Umbilical cord (tissue), 2 donors: ENCODE measurements at places on chromosomes 2 and 18. TPM values are rescaled to one million over a fixed set of nuclear protein-coding genes. Genes with fewer than 3 reads are reported as not detected.

The ONECUT2 gene
- total RNA-seq = 2.6 TPM

- no peak for DNase-seq
These were observed 278.1 kb downstream of the ZEB2 start for GRCh38 chr2:144241801-144242200.

- peak; percentile 59 for DNase-seq
These were observed 75.2 kb downstream of the SOWAHC start for GRCh38 chr2:109689182-109689930.

The EMX1 gene
- 3.6 TPM for total RNA-seq

DNA sequence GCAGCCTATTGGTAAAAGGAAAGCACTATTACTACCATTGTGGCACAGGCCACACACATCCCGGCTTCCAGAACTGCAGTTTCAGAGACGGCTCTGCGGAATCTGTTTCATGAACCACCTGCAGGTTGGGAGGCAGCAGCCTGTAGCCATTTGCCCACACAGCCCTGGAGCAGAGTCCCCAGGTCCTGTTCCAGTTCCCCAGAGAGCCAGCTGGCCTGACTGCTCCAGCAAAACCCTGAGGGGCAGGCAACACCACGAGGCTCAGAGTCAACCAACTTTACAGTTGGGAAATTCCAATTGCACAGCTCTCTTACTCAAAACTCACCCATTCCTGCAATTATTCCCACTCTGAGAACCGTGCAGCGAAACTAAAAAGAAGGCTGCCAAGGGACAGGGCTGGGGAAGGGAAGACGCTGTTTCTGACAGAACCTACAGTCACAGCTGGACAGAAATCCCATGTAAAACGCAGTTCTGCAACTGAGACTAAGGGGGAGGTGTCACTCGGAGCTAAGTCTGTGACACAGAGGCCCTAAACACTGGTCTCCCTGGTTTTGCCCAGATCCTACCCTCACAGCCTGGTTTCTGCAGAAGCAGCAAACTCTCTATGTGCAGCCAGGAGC lies 219.4 kb downstream of the TMEM163 start:
- DNase-seq = no peak

The CD226 gene
- total RNA-seq = 14.0 TPM

DNA sequence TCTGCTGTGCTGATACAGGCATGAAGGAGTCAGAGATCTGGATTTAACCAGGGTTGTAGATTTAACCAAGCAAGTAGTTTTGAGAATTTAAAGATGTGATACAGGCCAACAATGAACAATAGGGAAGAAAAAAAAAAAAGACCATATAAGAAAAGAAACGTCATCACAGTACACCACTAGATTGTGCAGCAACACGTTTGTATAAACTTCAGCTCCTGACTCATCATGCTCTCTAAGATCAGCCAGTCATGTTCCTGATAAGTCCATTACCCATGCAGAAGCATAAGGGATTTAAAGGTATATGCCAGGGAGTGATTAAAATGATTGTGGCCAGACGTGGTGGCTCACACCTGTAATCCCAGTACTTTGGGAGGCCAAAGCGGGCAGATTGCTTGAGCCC lies 22.3 kb upstream of the ERICH2 start:
- peak; percentile 35 for DNase-seq

DNA sequence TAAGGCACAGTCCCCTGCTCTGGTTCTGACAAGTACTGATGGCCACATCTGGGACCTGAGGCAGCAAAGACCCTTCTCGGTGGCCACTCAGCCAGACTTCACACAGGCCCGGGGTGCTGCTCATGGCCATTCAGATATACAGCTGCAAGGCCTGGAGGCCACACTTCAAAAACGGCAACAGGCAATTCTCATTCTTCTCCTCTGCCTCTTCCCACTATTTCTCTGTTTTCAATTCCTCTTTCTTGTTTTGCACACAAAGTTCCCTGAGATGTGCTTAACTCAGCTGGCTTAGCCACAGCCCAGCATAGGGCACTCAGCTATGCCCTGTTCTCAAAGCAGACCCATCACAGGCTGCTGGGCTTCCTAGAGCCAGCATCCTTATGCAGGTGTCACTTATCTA lies 29.9 kb downstream of the PTPN18 start:
- no peak for DNase-seq

The FABP1 gene
- 0.24 TPM for total RNA-seq

DNA sequence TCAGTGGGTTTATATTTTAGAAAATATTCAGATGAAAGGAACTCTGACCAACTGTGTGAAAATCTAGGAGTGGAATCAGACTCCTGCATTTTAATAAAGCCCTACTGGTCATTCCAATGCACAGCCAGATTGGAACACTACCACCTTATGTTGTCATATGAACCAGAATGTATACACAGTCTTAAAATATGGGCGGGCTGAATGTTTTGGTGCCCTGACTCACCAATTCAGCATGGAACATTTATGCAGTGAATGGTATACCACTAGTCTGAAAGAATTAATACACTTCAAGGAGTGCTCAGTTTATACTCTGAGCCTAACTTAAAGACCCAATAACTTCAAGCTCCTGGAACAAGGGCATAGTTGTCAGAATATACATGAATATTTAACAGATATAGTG lies 280.9 kb upstream of the TCF4 start:
- no peak for DNase-seq

GRCh38 chr2:10038716-10039115 lies 4.6 kb upstream of the KLF11 start:
- no peak for DNase-seq

The KCNK3 gene
- 11.8 TPM for total RNA-seq

DNA sequence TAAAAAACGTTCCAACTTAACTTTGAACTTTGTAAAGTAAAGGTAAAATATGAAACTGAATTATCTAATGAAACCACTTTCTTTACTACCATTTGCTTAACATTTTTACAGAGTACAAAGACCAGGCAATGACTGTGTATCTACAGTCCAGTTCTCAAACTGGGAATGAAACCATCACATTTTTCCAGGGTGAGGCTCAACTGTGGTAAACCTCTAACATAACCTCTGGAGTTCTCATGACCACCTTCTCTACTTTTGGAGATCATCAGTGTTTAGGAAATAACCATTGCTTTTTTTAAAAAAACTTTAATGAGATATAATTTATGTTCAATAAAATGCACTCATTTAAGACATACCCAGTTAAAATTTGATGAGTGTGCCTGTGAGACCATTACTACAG lies 223.5 kb downstream of the RNF152 start:
- DNase-seq = no peak
